B cell (primary cell): ENCODE measurements at places on chromosomes 16 and 17.

- no peak for DNase-seq
Measured at GRCh38 chr16:9004183-9004582, 40.5 kb upstream of the USP7 start.

- no peak for DNase-seq
Measured at GRCh38 chr16:81266680-81267095, 28.2 kb downstream of the BCO1 start.

DNA sequence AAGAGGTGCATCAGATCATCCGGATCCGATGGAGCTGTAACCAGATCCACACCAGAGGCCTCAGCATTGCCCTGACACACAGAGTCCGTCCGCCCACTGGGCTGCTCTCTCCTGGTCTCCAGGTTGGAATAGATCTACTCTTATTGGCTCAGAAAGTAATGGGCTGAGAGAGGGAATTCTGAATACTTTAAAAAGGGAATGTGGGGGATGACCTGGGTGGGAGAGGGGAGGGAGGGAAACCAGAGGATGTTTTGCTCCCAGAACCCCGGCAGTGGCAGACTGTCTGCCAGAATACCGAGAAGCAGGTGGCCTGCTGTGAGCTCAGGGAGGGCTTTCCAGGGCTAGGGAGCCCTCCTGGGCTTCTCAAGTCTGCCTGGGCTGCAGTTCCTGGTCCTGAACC, 126.5 kb downstream of the ENGASE start:
- no peak for DNase-seq

DNA sequence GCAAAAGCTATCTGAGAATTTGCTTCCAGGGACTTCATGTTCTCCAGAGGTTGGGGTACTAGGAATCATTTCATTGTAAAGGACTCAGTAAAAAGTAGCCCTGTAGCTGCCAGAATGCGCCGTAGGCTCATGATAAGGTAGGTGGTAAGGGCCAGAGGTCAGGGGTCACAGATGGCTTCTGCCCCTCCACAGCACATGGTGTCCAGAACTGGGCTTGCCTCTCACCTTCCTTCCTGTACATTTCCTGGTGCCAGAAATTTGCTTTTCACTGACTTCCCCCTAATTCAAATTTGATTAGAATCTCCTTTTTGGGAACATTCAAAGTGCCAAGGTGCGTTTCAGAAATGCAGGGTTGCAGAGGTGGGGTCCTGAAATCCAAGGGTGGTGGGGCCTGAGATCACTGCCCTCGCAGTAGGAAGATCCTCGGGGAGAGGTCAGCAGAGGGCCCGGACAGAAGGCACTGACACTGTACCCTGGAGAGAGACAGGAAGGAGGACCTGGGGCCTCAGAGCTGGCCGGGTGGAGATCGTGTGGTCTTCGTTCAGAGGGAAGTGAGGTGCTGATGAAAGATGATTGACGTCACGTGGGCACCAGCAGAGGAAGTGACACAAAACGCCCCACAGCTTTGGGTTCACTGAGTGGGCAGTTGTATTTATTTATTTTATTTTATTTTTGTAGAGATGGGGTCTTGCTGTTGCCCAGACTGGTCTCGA, 25.5 kb upstream of the METRNL start:
- DNase-seq = peak; percentile 66

DNA sequence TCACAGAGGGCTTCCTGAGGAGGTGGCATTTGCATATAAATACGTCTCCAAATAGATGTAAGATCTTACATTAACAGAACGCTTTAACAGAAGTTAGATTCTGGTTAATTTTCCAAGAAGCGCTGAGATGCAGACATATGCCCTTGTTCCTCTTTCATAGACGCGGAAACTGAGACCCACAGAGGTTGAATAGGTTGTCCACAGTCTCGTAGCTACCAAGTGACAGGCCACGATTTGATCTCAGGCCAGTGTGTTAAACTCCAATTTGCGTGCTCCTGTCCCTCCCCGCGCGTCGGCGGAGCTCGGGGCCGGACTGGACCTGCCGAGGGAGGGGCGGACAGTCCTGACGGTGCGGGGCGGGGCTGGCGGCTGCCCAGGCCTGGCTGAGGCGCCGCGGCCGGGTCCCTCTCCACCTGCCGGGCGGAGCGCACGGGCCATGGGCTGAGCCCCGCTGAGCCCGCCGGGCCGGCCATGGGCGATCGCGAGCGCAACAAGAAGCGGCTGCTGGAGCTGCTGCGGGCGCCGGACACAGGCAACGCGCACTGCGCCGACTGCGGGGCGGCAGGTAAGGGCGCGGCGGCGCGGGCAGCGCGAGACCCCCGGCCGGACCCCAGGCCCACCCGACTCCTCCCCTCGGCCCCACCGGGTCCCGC, at the start of gene ADAP2:
ADAP2 (plus strand) TSS at position 402 of the 653 bp plus-strand sequence; CDS start at position 472, 70 bp downstream.
- DNase-seq = peak; percentile 70

DNA sequence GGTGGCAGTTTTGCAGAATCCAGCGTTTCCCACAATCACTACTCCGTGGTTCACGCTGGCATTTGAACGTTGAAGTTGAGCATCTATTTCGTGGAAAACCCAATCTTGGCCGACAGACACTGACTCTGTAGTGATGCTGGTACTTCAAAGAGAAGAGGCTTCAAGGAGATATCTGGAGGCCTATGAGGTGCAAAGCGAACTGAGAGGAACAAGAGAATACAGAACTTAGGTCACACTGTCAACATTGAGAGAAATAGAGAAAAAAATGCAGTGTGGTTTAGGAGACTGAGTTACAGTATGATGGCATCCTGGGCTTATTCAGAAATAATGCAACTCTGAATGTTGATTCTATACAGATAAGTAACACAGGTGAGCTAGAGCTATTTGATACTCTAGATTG, 16.0 kb downstream of the CCL16 start:
- no peak for DNase-seq

DNA sequence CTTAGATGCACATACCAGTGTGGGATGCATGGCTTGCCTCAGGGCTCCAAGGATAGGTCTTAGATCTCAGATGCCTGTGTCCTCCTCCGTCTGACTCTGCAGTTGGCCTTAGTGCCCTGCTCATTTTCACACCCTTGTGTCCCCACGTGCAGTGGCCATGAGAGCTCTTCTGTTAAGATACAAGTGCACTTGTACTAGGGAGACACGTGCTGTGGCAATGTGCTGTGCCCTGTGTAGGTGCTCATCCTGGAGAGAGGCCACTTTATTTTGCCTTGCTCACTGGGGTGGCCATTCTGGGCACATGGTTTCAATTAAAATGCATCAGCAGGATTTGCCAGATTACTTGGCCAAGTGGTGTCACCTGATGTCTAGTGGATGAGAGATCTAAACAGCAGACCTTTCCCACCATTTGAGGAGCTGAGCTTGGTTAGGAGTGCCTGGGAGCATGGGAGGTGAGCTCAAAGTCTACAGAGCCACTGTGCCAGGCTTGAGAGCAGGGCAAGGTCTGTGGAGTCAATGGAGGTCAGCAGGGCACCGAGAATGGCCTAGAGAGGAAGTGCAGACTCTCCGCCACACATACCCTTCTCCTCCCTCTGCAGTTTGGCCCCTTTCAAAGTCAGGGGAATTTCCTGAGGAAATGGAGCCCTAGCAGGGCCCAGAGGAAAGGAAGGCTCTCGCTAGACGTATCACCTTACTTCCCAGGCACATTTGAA, 25.2 kb upstream of the SMPD3 start:
- no peak for DNase-seq

DNA sequence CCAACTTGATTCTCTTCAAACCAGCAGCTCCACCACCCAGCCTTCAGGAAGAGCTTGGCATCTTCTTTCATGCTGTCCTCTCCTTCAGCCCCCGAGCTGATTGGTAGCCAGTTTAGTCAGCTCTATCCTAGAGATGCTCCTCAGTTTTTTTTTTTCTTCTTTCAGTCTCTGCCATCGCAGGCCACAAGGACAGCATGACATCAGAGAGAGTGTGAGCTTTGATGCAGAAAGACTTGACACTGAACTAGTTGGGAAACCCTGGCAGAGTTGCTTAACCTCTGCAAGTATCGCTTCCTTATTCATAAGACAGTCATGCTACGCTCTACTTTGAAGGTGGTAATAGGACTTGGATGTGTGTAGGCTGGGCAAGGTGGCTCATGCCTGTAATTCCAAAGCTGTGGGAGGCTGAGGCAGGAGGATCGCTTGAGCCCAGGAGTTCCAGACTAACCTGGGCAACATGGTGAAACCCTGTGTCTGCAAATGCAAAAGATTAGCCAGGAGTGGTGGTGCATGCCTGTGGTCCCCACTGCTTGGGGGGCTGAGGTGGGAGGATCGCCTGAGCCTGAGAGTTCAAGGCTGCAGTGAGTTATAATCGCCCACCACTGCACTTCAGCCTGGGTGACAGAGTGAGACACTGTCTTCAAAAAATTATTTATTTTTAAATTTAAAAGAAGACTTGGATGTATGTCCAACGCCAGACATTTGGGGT, 2.6 kb downstream of the CD300LB start:
- DNase-seq = peak; percentile 83

DNA sequence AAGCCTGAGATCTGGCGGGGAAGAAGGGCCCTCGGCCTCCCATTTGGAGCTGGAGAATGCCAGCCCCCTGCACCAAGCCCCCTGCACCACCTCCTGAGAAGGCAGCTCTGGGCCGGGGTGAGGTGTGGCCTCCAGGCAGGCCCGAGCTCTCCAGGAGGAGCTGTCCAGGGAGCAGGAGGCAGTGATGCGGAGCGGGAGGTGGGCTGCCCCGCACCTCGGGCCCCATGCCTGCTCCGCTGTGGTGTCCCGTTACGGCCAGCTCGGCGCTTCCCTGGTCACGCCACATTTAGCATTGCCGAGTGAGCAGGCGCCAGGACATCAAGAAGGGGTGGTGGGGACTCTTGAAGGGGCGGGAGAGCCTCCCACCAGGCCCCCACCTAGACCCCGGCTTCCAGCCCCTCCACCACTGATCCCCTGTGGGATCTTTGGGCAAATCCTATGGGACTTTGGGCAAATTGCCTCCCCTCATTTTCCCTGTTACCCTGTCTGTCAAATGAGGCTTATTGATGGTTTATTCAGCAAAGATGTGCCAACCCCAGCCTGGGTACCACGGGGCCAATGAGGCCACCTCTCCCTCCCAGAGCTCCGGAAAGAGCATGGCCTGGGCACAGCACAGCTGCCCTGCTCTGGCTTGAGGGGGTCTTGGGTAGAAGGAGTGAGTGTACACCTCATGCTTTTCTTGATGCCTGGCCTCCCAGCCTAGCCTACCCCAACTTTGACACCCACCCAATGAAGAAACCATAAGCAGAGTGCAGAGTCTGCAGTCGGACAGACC, 15.3 kb downstream of the FOXN1 start:
- no peak for DNase-seq

DNA sequence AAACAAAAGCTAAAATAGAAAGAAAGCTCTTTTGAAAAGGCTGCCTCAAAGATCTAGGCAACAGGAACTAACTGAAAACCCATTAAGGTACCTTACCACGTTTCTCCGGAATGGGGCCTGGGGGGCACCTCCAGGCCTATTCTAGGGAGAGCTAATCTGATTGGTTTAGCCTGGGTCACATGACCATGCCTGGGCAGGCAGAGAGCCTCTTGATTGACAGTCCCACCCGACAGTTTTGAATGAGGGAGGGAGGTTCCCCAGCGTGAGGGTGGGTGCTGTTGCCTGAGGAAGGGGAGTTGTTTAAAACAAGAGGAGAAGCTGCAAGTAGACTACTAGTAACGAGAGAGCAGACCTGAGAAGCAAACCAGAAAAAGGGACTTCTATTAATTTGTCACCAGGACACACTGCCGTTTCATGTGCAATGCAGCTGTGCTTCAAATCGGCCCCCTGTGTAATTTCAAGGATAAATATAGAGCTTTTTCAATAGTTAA, 143.4 kb upstream of the HS3ST2 start:
- peak; percentile 43 for DNase-seq

DNA sequence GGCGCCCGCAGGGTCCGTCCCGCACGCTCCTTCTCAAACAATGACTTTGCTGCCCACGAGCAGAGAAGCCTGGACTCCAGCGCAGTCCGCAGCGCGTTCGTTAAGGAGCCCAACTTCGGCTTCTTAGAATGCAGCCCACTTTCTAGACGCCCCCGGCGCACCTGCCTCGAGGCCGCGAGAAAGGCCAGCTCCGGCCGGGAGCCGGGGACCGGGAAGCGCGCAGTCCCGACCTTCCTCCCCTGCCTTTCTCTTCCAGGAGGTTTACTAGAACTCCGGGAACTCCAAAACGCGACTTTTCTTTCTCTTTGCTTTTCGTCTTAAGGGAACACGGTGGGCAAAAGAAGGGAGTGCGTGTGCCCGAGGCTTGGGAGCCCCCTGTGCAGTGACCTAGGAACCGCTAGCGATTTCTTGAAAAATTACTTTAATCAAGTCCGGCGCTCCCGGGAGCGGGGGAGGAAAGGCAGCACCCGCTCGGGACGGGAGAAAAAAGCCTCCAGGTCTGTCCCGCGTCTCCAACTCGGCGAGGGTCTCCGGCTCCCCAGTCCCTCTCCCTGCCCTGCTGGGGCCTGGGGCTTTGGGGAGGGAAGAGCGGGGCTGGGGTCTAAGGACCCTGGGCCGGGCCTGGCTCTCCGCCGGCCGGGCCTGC, 2.6 kb downstream of the HNF1B start:
- DNase-seq = peak; percentile 67

- no peak for DNase-seq
Measured at GRCh38 chr16:80300456-80300855, 240.3 kb upstream of the DYNLRB2 start.

DNA sequence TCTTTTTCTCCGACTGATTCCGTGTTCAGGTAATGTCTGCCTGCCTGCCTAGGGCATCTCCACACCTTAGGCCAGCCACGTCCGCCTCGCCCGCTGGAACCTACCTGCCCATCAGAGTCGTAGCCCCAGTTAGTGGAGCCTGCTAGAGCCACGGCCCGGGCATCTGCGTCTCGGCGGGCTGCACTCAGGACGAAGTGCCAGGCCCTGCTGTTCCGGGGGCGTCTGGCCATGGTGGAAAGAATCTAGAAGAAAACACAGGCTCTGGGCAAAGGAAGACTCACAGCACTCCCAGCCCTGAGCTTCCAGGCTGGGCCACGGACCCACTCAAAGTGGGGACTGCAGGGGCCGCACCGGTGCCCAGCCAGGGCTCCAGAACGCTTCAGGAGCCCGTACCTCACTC, 1.1 kb downstream of the SPSB3 start:
- DNase-seq = no peak

DNA sequence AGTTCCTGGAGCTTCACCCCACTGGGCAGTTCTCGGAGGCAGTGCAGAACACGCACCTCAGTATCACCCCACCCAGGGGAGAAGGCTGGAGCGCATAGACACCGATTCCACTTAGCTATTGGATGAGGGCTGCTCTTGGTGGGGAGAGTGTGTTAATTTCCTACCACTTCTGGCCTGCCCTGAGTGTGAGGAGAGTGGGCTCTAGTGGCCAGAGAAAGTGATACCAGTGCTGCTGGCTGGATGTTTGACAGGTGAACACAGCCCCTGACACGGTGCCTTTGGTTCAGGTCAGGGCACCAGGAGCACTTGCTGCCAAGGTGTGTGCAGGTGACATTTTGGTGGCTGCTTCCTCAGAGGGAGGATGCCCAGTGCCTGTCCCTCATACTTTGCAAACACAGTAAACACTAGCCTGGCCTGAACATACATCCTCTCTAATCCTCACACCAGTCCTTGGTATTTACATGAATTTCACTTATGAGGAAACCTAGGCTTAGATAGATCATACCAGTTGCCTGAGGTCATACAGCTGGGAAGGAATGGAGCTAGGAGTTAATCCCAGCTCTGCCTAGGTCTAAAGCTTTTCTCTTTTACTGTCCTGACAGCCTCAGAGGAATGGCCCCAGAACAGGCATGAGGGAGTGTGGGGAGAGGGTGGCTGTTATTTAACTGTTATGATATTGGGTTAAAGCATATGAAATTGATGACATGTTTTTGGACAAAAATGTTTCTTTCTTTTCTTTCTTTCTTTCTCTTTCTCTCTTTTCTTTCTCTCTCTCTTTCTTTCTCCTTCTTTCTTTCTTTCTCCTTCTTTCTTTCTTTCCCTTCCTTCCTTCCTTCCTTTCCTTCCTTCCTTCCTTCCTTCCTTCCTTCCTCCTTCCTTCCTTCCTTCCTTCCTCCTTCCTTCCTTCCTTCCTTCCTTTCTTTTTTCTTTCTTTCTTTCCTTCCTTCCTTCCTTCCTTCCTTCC, 21.0 kb upstream of the ITGAX start:
- peak; percentile 68 for DNase-seq
